ENCODE measurements at places on chromosomes 1 and 21.

DNA sequence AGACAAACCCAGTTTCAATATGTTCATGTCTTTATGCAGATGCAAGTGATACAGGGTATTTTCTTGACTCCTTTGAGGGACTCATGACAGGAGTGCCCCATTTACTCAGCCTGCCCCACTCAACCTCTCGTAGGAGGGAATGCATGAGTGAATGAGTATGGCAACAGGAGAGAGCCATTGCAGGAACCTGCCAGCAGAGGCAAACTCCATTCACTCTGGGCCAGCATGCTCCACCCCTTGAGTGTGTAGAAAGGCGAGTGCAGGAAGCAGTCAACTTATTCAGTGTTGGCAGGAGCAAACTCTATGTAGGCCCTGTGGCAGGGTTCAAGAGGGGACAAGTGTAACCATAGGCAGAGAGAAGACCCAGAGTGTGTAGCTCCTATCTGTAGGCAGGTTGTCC lies 1526.3 kb downstream of the PLA2G4A start:
- no peak for DNase-seq

- no peak for DNase-seq
Measured at GRCh38 chr1:185008838-185009237, 34.5 kb upstream of the NIBAN1 start.

GRCh38 chr1:155944444-155944799 lies 3.0 kb downstream of the RXFP4 start:
- no peak for DNase-seq

GRCh38 chr1:188127507-188127906 lies 1298.8 kb downstream of the PLA2G4A start:
- DNase-seq: no peak

DNA sequence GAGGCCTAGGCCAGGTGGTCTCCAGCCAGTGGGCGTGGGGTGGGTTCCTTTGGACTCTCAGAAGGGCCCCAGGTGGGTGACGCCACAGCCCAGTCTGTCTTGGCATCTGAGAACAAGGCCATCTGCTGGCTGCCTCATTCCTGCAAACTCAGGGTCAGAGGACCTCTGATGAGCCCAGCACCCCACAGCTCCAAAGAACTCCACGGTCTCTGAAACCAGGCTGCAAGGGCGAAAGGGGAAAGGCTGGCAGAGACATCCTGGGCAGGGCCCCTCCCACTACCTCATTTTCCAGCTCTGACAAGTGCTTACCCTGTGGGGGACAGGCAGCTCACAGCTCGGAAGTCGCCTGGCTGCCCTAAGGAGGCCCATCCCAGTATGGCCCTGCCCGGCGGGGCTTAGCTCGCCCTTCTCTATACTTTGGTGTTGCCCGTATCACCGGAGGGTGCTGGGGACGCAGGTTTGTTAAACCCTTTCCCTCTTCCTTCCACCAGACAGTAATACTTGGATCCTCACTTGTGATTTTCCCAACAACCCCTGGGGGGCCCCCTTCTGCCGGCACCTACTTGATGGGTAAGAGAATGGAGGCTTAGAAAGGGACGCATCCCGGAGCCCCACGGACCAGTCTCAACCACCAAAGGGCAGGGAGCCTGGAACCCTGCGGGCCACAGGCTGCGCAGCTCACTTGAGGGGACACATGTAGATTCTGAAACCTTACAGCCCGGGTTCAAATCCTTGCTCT lies 10.9 kb upstream of the EDN2 start:
- no peak for DNase-seq

- DNase-seq: no peak
Measured at GRCh38 chr1:180428782-180429695, 73.3 kb downstream of the ACBD6 start.

- DNase-seq: no peak
Measured at GRCh38 chr1:18073066-18073642, 34.4 kb upstream of the IGSF21 start.

- no peak for DNase-seq
Measured at GRCh38 chr21:46323227-46323709, 402 bp downstream of the C21orf58 start.

GRCh38 chr1:111097356-111098099 lies 42.4 kb downstream of the DRAM2 start:
- DNase-seq: no peak

GRCh38 chr1:59100708-59101374 lies 196.1 kb upstream of the FGGY start:
- DNase-seq: no peak

DNA sequence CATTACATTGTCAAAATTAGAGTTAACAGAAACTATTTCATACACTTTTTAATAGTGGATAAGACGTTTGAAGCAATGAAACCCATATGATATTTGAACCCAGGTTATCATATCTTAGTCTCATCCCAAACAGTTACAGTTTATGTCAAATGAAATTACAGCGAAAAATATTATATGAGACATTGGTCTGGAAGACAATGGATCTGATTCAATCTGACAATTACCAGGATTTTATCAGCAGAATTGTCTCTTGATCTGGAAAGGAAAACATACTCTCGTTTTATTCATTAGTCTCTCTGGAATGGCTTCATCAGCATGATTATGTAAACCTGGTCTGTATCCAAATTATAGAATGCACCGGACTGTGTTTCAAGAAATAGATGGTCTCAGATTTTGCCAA lies 818.6 kb downstream of the NCAM2 start:
- no peak for DNase-seq

DNA sequence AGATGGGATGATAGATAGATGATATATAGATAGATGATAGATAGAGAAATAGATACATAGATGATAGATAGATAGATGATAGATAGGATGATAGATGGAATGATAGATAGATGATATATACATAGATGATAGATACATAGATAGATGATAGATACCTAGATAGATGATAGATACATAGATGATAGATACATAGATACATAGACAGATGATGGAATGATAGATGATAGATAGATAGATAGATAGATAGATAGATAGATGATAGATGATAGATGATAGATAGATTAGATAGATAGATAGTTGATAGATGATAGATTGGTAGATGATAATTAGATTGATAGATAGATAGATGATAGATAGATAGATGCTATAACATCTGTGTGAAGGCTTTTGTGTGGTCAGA lies 201.7 kb upstream of the RAB4A start:
- DNase-seq: no peak

GRCh38 chr1:181972256-181972655 lies 89.3 kb downstream of the ZNF648 start:
- no peak for DNase-seq

- DNase-seq: no peak
Measured at GRCh38 chr1:10074852-10075730, 42.3 kb downstream of the UBE4B start.

GRCh38 chr1:51754666-51755065 lies 123.9 kb downstream of the NRDC start:
- DNase-seq: no peak

DNA sequence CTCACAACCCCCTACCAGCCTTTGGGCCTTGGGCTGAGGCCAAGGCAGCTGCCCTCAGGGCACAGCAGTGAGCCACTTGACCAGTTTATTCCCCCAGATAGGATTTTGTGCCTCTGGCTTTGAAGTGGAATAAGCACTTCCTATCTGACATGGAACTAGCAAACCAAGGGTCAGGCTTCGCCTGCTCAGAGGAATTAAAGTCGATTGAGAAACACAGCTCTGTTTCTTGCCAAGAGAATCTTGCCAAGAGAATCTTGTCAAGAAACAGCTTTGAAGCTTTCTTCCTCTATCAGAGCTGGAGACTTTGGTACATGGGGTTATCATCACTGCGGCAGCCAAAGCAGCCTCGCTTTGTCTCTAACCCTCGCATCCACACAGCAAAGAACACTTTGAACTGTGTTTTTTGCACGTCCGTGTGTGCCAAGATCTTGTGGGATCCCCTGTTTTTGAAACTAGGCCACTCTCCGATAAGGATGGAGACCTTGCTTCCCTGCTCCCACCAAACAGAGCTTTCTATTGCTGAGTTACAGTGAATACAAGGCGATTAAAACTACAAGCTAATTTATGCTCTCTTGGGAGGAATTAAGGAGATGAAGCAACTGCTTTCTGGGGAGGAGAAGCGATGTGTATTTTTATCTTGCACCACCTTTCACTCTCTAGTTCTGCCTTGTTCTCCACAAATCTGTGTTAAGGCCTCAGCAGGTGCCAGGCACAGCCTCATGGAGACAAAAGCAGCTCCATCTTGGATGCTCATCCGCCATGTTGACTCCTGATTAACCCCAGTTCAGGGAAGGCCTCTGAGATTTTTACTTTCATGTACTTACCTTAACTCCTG lies 67.3 kb downstream of the RHOU start:
- DNase-seq: no peak

DNA sequence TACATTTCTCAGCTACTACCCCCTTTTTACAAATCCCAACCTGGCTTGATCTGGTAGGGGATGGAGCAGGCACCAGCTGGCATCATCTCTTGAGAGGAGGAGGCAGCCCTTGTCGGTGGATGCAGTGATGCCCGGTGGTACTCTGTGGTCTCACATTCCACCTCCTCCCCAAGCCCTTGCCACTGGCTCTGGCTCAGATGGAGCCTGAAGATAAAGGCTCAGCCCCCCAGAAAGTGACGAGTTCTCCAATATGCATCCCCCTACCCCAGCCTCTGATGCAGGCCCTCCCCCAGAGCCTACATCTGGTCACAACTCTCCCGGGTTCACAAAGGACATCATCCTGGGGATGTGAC lies 3.8 kb upstream of the GOLT1A start:
- DNase-seq: no peak

DNA sequence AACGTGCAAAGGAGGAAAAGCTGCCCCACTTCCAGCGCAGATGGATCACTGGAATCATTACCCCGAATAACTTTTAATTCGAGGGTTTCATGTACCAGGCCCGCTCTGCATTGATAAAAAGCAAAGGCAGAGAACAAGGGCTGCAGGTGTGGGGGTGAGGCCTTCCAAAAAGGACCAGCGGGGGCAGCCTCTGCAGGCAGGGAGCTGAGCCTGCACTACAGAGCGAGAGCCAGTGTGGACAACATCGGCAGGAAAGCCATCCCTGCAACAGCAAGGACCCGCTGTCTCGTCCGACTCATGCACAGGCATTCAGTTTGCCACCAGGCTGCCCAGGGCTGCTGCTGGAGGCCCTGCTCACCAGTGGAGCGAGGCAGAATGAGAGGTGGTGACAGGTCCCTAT lies 27.1 kb upstream of the AJAP1 start:
- DNase-seq: no peak

DNA sequence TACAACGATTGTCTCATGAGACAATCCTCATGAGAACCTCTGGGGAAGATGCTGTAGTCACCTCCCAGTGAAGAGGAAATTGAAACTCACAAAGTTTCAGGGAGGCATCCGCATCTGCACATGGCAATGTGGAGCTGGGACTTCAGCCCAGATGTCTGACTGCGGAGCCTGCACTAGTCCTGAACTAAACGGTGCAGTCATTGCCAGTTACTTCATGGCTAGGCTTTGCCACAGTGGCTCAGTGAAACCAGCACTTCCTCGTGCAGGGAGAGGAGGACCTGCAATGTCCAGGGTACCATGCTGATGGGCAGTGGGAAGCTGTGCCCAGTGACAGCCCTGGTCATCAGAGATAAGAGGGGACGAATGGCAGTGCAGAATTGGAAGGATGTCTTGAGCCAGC lies 40.7 kb upstream of the ETS2 start:
- no peak for DNase-seq

- no peak for DNase-seq
Measured at GRCh38 chr21:45545691-45546531, 3.7 kb upstream of the SLC19A1 start.

- no peak for DNase-seq
Measured at GRCh38 chr21:37446552-37446951, 80.0 kb downstream of the DYRK1A start.

- no peak for DNase-seq
Measured at GRCh38 chr1:202586018-202586821, 124.0 kb downstream of the SYT2 start.

DNA sequence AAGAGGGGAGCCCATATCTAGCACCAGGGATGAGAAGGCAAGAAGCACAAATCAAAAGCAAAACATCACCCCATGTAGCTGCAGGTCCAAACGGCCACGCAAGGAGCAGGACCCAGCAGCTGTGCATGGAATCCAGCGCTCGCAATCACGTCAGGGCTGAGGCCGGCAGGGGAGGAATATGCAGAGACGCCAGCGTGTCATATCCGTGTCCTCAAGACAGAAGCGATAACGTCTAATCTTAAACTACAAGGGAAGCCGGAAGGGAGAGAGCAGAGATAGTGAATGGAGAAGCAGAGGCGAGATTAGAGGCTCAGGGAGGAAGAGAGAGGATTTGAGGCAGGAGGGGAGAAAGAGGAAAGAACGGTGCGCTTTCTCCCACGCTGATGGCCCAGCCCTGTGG lies 39.1 kb downstream of the FBXO2 start:
- DNase-seq: no peak

DNA sequence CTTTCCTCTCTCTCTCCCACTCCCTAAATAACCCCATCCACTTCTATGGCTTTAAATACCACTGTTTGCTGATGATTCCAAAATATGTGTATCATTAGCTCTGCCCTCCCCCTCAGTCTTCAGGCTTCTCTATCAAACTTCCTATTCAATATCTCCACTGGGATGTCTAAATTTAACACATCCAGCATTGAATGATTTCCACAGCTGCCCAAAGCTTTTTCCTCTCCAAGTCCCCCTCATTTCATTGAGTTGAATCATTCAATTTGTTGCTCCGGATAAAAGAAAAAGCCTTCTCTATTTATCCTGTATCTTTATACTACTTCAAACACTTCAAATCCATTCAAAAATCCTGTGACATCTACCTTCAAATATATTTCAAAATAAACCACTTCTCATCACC lies 225.0 kb downstream of the SEC16B start:
- no peak for DNase-seq

DNA sequence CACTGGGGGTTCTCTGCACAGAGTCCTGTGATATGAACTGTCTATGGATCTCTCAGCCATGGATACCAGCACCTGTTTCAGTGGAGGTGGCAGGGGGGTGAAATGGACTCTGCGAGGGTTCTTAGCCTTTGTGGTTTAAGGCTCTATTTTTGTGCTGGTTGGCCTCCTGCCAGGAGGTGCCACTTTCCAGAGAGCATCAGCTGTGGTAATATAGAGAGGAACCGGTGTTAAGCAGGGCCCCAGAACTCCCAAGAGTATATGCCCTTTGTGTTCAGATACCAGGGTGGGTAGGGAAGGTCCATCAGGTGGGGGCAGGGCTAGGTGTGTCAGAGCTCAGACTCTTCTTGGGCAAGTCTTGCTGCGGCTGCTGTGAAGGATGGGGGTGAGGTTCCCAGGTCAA lies 330.0 kb upstream of the PLD5 start:
- DNase-seq: no peak

- DNase-seq: no peak
Measured at GRCh38 chr21:45870851-45871615, 110.5 kb upstream of the COL6A1 start.
